Stimulated activated CD4-positive, alpha-beta T cell treated with anti-CD3 and anti-CD28 coated beads, Interleukin-15, amount 100 ng/mL, for 48 hours (primary cell): ENCODE measurements at places on chromosomes 16 and 17.

GRCh38 chr17:44074231-44074910 is 3.8 kb downstream of the G6PC3 start:
- no peak for DNase-seq

GRCh38 chr16:50088302-50088701 is 22.5 kb downstream of the HEATR3 start:
- DNase-seq, result no peak

- no peak for DNase-seq
Observed at GRCh38 chr16:68275611-68276191, 11.4 kb downstream of the SLC7A6 start.

DNA sequence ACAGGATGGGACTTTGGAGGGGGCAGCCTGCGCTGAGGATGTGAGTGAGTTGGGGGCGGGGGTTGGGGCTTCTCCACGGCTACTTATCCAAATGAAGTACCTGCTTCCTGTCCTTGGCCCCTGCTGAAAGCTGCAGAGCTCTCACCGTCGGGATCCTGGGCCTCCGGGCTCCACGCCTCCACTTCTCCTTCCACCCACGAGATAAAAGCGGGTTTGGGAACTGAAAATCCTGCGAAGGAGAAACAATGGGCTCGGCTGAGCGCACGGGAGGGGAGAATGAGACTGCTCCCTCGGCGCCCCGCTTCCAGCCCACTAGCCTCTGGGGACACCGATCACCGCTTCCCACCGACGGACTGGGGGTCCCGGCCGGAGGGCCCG is 486 bp downstream of the ZNF785 start:
- DNase-seq, result no peak

DNA sequence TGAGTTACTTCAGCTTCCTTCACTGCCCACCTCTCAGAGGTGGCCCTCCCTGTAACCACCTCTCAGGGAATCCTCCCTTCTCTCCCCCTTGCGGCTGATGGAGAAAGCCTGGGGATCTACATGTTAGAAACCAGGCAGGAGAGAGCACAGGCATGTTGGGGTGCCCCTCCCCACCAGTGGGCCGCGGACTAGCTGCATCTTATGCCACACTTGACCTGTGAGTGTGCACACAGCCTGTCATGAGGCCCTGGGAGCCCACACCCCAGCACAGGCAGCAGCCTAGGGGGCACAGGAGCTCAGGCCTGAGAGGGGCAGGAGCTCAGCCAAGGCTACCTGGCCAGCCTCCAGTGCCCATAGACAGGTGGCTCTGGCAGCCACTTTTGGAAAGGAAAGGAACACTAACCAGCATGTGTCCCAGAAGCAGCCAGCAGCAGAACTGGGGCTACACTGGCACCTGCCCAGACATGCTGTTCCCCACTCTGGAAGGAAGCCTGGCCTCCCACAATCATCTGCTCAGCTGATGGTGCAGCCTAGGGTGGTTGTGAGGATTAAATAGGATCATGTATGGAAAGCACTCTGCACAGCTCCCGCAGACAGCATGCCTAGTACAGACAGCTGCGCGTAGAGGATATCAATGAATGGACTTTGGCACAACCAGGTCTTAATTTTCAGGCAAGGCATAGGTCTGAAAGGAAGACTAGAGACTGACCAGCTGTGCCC is 60.5 kb downstream of the TMEM132E start:
- no peak for DNase-seq

- no peak for DNase-seq
Observed at GRCh38 chr16:30394592-30395154, 547 bp upstream of the ZNF48 start.

DNA sequence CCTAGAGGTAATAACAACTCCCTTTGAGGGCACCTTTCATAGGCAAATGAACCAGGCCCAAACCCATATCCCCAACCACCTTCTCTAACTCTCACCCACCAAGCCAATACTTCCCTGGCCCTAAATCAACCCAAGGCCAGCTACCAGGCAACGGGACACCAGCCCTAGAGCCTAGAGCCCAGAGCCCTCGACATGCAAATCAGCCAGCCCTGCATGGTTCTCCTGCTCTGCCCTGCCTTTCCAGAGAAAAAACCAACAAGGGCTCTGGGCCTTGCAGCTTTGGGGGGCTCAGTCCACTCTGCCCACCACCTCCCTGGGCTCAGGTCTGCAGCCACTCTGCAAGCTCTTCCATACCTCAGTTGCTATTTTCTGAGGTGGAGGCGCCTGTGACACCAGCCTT is 55.0 kb downstream of the PITPNM3 start:
- DNase-seq, result no peak

- no peak for DNase-seq
Observed at GRCh38 chr16:27164352-27164751, 39.0 kb upstream of the KDM8 start.

GRCh38 chr17:50171371-50172071 is 5.7 kb downstream of the SGCA start:
- no peak for DNase-seq

- DNase-seq, result no peak
Observed at GRCh38 chr17:45231481-45232116, 9.9 kb downstream of the FMNL1 start.

- no peak for DNase-seq
Observed at GRCh38 chr17:61805399-61805798, 57.9 kb downstream of the BRIP1 start.

DNA sequence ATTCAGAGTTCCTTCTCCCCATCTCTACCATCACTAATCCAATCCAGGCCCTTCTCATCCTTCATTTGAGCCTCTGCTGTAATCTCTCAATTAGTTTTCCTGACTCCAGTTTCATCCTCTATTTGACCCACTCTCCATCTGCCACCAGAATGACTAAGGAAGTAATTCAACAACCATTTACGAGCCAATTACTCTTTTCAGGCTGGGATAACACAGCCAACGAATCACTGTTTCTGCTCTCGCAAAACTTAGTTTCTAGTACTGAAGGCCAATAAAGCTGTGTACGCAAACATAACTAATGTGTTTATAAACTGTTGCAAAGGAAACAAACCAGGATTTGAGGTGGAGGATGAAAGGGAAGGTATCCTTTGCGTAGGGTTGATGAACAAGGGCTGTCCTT is 53.7 kb downstream of the MAP2K6 start:
- DNase-seq, result no peak

DNA sequence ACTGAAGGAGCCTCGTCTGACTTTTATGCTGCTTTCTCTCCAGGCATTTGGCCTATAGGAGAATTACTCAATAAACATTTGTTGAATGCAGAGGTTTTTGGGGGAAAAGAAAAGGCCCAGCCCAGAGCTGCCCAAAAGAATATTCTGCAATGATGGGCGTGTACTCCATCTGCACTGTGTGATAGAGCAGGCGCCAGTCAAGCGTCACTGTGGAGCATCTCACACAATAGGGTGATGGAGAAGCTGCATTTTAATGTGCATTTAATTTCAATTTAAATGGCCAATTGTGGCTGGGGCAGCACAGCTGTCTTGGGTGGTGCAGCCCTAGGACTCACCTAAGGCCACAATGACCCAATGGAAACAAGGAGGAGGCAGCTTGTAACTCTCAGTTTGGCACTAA is 20.6 kb downstream of the GLYR1 start:
- no peak for DNase-seq

- no peak for DNase-seq
Observed at GRCh38 chr17:27157898-27158297, 136.0 kb upstream of the WSB1 start.

DNA sequence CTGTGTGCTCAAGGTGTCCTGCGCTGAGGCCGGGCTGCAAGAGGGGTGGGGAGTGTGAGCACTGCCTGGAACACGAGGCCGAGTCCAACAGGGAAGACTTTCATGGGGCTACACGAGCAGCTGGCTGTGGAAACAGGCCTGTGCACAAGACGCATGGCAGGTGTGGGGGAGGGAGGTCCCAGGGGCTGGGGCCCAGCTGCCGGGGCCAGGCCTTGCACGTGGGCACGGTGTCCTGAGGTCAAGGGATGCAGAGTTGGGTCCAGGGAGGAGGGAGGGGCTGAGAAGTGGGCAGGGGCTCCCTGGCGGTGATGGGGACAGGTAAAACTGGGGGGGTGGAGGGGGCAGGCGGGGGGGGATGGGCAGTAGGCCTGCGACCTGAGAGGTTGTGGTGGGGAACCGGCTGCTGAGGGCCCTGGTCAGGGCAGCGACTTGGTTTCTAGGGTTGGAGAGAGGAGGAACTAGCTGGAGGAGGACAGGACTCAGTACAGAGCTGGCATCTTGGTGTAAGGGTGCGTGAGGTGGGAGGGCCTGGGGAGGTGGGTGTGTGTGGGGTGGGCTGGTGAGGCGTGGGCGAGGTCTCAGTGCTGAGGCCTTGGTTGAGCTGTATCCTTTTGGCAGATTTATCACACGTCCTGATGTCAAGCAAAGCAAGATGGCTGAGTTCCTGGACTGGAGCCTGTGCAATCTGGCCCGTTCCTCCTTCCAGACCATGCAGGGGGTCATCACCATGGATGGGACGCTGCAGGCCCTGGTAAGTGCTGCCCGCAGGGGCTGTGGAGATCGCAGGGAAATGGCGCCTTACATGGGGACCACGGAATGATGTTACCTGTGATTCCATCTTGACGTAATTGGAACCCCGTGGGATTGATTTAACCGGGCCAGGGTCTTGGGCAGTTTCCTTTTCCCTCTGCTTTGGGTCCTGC is 29.4 kb downstream of the TBCD start:
- no peak for DNase-seq

DNA sequence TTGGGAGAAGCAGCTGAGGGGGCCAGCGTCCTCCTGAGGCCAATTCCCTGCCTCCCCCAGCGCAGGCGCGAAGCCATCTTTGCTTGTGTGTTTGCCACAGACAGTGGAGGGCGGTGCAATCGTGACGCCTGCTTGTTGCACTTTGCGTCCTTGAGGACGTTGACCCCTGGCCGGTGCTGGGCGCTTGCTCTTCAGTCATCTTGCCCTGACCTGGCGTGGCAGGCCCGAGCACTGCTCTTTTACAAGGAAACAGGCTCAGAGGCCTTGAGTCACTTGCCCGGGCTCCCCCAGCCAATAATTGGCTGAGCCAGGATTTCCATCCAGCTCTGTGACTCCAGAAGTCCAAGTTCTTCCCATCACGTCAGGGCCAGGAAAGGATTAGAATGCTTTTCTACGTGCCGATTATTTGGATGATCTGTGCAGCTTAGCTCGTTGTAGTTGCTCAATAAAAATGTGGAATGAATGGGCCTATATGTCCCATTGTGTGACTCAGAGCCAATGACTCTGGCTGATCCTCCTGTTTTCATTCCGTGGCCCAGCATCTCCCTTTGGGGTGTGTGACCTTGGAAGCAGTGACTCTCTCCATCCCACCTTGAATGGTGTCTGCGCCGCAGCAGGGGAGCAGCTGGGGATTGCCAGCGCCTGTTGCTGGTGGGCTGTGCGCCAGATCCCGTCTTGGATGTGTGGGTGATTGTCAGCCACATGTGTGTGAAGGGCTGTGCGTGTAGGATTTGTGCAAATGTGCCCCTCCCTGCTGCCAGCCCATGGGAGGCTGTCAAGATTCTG is 214.1 kb downstream of the SEC14L1 start:
- no peak for DNase-seq

GRCh38 chr16:28294201-28294600 is 1.9 kb downstream of the SBK1 start:
- DNase-seq, result no peak

GRCh38 chr16:75061669-75062068 is 54.9 kb downstream of the LDHD start:
- no peak for DNase-seq

- no peak for DNase-seq
Observed at GRCh38 chr16:27311897-27312303, 1.9 kb upstream of the IL4R start.

- no peak for DNase-seq
Observed at GRCh38 chr16:16141784-16142396, 81.4 kb downstream of the ABCC6 start.

GRCh38 chr16:72875291-72876031 is 172.5 kb downstream of the ZFHX3 start:
- DNase-seq, result no peak

- DNase-seq, result no peak
Observed at GRCh38 chr17:75428543-75429469, 23.3 kb upstream of the GRB2 start.

DNA sequence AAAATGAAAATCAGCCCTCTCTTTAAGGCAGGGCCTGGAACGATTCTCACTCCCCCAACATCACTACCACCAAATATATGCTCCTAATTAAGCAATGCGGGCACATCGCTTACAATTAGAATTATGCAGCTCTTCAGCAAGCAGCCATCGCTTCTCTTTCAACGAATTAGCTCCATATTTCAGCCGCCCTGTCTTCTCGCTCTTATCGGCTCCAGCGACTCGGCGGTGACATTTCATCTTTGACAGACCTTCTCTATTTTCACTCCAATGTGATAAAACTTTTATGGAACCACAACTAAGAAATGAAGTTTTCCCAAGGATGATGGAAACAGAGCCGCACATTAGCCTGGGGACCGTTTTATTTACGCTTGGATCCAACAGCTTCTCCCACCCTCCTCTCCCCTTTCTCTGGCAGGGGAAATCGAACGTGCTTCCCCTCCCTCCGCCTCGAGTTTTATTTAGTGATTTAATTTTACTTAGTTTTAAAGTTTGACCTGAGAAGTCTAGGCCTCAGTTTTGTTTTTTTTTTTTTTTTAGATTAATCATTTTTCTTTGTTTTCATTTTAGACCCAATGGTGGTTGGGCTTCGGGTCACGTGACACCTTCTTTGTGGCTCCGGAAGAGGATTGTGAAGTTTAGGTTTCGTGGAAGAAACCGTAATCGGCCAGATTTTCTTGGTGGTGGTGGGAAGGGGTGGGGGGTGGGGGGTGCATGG is 3.1 kb upstream of the HOXB2 start:
- no peak for DNase-seq

GRCh38 chr16:11094075-11094856 is 149.9 kb downstream of the CLEC16A start:
- peak; percentile 77 for DNase-seq

DNA sequence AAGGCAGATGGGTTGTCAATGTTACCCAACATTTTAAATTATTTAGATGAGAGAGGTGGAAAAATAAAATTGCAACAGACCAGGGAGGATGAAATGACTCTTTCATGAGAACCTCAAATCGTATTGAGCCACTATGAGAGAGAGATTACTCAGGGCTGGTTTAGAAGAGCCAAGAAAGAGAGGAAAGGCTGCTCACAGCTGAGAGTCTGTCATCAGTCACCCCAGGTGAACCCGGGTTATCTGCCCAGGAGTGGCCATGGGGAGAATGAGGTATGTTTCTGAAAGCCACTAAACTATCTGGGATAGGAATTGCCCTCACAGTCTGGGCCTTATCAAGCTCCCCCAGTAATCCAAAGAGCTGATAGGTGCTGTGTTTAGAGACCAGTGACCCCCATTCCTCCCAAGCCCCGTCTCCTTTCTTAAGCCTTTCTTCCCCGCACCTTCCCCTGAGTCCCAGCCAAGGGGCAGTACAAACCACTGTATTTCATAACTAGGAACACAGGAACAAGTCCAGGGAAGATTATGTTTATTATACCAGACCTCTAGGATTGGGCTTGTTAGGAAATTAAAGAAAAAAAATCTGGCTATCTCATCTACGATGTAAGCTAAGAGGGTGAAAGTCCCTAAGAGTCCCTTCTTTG is 158.9 kb upstream of the NOL11 start:
- no peak for DNase-seq

DNA sequence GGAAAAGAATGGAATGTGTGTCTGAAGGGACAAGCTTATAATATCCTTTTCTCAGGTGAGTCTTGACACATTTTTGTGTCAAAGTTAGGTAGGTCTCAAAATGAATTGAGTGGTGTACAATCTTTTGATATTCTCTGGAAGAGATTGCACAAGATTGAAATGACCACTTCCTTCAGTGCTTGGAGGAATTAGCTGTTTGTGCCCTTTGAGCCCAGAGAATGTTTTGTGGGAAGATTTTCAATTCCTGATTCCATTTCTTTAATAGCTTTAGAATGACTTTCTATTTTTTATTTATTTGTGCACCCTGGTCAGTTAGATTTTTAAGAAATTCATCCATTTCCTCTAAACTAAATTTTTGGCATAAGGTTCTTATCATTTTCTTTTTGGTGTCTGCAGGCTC is 1.6 kb upstream of the CCL13 start:
- no peak for DNase-seq
